ENCODE measurements at places on chromosomes 1 and 21. TPM values are rescaled to one million over a fixed set of nuclear protein-coding genes. Genes with fewer than 3 reads are reported as not detected.
A peak's percentile ranks its signal among the peaks of the same experiment; 100 is the strongest.

Gene OR2G2
- not detected for total RNA-seq

Gene PTGS2
- 0.63 TPM for total RNA-seq

Gene DCST1
- total RNA-seq = 0.43 TPM

Gene GJC2
- 3.4 TPM for total RNA-seq

- no peaks in the 10 kb centered on the region for H3K27me3 ChIP-seq
- no peaks in the 10 kb centered on the region for H3K4me1 ChIP-seq
- no peak overlapping the region for H3K4me3 ChIP-seq
- H3K36me3 ChIP-seq = no peaks in the 10 kb centered on the region
- no peak overlapping the region for H3K27ac ChIP-seq
- no peak for DNase-seq
Observed at GRCh38 chr21:28516991-28517592, 475.6 kb downstream of the LTN1 start.

DNA sequence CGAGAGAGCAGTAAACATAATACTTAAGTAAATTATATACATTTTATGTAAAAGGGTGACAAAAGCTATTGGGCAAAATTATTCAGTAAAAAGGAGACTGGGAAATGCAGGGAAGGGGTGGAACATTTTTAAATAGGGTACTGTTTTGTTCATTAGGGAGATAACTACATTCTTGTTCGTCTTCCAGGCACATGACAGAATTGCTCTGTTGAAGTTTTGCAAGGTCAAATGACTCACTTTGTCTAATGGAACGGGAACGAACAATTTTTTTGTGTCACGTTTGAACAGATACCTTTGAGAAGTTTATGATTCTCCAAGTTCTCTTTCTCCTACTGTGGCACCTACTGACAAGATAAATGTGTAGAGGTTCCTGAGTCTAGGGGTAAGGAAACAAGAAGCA, 382.3 kb upstream of the ZRANB2 start:
- DNase-seq = no peak
- no peak overlapping the region for H3K4me3 ChIP-seq
- H3K4me1 ChIP-seq = no peaks in the 10 kb centered on the region
- H3K27ac ChIP-seq = no peak overlapping the region
- no peaks in the 10 kb centered on the region for H3K27me3 ChIP-seq
- no peaks in the 10 kb centered on the region for H3K36me3 ChIP-seq

DNA sequence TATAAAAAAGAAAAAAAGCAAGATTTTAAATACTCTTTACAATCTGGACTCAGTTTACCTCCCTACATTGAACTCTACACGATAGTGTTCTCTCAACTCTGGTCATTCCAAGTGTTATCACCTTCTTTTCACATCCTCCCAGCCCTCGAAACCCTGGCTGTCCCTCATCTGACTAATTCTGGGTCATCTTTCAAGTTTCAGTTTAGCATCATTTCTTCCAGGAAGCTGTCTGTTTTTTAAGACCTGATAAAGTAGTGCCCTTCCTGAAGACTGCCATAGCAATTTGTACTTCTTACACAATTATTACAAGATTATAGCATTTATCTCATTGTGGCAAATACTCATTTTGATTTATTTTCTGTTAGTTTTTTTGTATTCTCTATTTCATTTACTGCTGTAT, 1.2 kb downstream of the ALG14 start:
- peaks cover 15% of the 10 kb centered on the region for H3K4me1 ChIP-seq
- DNase-seq = no peak
- no peaks in the 10 kb centered on the region for H3K36me3 ChIP-seq
- peak overlapping the region; percentile 38 for H3K27ac ChIP-seq
- H3K4me3 ChIP-seq = peak overlapping the region; percentile 68

DNA sequence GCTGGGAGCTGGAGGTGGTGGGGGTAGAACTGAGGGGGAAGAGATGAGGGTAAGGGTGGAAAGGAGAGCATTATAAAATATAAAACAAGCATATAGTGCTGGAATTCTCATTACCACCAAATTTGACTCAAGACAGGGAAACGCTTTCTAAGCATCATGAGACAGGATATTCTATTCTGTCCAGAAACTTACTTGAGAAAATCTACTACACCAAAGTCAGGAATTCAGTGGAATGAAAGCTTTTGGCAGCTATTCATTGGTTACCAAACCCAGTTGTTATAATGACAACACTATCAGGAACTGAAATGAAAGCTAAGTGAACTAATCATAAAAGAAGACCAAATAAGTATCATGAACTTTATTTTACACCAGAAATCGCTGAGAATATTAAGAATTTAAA, 14.5 kb downstream of the AIDA start:
- H3K4me1 ChIP-seq = no peaks in the 10 kb centered on the region
- peaks cover 6% of the 10 kb centered on the region for H3K36me3 ChIP-seq
- no peak overlapping the region for H3K27ac ChIP-seq
- DNase-seq = no peak
- no peaks in the 10 kb centered on the region for H3K27me3 ChIP-seq

GRCh38 chr1:52798331-52798730, 44.2 kb upstream of the ZYG11A start:
- H3K4me3 ChIP-seq = no peak overlapping the region
- H3K4me1 ChIP-seq = no peaks in the 10 kb centered on the region
- 0 out of 2 replicates have a peak, but pooled peaks cover 4% of the 10 kb centered on the region for H3K36me3 ChIP-seq
- H3K27ac ChIP-seq = no peak overlapping the region

DNA sequence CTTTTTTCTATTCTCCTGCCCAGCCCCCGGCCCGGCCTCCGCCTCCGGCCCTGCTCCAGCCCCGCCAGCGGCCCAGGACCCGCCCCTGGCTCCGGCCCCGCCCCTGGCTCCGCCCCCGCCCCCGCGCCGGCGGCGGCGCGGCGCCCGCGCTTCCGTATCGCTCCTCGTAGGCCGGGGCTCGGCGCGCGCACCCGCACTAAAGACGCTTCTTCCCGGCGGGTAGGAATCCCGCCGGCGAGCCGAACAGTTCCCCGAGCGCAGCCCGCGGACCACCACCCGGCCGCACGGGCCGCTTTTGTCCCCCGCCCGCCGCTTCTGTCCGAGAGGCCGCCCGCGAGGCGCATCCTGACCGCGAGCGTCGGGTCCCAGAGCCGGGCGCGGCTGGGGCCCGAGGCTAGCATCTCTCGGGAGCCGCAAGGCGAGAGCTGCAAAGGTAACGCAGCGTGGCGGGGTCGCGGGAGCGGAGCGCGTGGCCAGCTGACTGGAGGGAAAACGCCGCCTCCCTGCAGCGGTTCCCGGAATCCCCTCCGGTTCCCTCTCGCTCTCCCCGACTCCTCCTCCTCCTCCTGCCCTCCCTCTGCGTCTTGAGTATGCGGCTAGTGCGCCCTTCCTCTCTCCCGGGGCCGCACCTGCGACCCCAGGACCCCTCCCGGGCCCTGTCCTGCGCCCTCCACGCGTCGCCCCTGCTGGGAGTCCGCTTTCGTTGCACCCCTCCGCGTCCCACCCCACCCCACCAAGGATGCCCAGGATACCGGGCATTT, at the start of gene IFNAR2:
TSS of gene IFNAR2 (plus strand) at position 155 of the 761 bp plus-strand sequence. CDS start 11,985 bp downstream, outside the sequence.
- H3K36me3 ChIP-seq = no peaks in the 10 kb centered on the region
- H3K4me3 ChIP-seq = peak within 1 kb of the TSS; percentile 79
- H3K4me1 ChIP-seq = peaks cover 23% of the 10 kb centered on the region
- H3K27ac ChIP-seq = peak within 1 kb of the TSS; percentile 36

DNA sequence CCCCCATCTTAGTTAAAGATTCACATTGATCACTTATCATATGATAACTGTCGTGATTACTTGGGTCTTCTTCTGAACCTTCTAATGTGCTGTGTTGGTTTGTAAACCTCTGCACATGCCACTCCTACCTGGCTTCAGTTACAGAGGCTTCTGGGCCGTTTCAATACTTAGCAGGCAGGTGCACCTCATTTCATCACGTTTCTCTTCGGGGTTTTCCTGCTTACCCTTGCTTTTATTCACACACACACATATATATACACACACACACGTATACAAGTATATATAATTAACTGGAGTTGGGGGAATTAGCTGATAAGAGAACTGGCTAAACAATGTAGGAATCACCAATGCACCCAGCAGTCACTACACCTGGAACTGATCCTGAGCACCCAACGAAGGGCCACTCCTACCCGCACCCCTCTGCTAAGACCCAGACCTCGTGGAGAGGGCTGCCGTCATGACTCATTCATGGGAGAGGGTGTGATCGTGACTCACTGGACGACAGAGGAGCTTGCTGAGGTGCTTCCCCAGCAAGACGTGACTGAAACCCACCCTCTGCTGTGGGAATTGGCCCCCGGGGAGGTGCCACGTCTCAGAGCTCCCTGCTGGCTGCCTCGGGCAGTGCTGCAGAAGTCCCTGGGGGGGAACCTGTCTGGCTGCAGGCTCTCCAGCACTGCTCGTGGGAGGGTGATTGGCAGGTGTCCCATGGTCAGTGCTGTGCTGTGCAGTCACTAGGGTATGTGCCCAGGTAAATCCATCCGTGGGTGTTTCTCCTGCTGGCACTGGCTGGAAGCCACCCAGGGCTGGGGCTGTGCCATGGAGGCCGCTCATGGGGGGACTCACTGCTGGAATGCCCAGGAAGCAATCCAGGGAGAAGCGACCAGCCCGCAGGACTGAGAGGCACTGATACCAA, 166.6 kb downstream of the DYRK1A start:
- H3K36me3 ChIP-seq = no peaks in the 10 kb centered on the region
- peak overlapping the region; percentile 67 for H3K27ac ChIP-seq
- H3K4me1 ChIP-seq = peaks cover 19% of the 10 kb centered on the region

DNA sequence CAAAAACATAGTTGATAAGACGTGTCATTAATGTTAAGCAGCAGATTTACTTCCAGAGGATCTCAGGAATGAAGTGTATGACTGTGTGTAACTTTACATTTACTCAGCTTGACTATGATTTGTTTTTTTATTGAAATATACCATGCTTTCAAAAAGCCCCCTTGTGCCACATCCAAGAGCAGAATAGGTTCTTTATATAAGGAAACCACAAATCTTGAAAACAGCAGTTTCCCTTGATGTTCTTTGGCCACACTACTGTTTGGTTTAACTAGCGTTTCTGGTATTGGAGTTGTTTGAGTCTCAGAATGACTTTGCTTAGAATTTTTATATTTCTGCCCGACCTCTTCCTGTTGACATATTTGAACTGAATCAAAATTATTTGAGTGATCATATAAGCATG, 25.0 kb downstream of the LRRC8C start:
- H3K27me3 ChIP-seq = no peaks in the 10 kb centered on the region
- H3K4me3 ChIP-seq = no peak overlapping the region
- no peak for DNase-seq
- no peaks in the 10 kb centered on the region for H3K4me1 ChIP-seq

- H3K27ac ChIP-seq = no peak overlapping the region
- H3K4me3 ChIP-seq = no peak overlapping the region
- no peaks in the 10 kb centered on the region for H3K36me3 ChIP-seq
- H3K4me1 ChIP-seq = no peaks in the 10 kb centered on the region
- DNase-seq = no peak
- H3K27me3 ChIP-seq = no peaks in the 10 kb centered on the region
Observed at GRCh38 chr1:82752046-82752445, 951.3 kb downstream of the ADGRL2 start.

GRCh38 chr1:118751166-118751565, 237.0 kb downstream of the TBX15 start:
- H3K27me3 ChIP-seq = no peaks in the 10 kb centered on the region
- no peak for DNase-seq
- H3K27ac ChIP-seq = no peak overlapping the region
- no peak overlapping the region for H3K4me3 ChIP-seq
- no peaks in the 10 kb centered on the region for H3K36me3 ChIP-seq

DNA sequence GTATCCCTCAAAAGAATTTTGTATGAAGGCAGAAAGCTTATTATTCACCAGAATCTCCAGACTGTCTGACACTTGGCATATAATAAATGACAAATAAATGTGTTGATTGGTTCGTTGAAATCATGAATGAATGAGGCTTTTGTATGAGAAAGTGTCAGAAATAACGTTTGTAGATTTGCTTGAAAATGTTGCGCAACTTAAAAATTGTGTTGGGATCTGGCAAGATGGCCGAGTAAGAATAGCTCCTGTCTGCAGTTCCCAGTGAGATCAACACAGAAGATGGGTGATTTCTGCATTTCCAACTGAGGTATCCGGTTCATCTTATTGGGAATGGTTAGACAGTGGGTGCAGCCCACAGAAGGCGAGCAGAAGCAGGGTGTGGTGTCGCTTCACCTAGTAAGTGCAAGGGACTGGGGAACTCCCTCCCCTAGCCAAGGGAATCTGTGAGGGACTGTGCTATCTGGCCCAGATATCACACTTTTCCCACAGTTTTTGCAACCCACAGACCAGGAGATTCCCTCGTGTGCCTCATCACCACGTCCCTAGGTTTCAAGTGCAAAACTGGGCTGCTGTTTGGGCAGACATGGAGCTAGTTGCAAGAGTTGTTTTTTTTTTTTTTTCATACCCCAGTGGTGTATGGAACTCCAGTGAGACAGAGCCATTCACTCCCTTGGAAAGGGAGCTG, 759.0 kb downstream of the LTN1 start:
- no peaks in the 10 kb centered on the region for H3K36me3 ChIP-seq
- no peaks in the 10 kb centered on the region for H3K27me3 ChIP-seq
- no peak for DNase-seq
- H3K27ac ChIP-seq = no peak overlapping the region
- H3K4me3 ChIP-seq = no peak overlapping the region
- no peaks in the 10 kb centered on the region for H3K4me1 ChIP-seq

- no peak for DNase-seq
- peak overlapping the region; percentile 20 for H3K27ac ChIP-seq
- no peaks in the 10 kb centered on the region for H3K27me3 ChIP-seq
- peaks cover 14% of the 10 kb centered on the region for H3K4me1 ChIP-seq
- no peak overlapping the region for H3K4me3 ChIP-seq
- peaks cover 7% of the 10 kb centered on the region for H3K36me3 ChIP-seq
Observed at GRCh38 chr1:243799908-243800307, 50.1 kb downstream of the AKT3 start.

DNA sequence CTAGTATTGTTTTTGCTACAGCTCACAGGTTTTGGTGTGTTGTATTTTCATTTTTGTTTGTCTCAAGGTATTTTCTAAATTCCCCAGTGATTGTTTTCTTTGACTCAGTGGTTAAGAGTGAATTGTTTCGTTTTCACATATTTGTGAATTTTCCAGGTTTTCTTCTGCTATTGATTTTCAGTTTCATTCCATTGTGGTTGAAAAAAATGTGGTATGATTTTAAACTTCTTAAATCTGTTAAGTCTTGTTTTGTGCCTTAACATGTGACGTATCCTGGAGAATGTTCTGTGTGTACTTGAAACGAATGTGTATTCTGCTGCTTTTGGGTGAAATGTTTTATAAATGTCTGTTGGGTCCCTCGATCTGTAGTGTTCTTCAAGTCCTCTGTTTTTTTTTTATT, 117.9 kb downstream of the KIF26B start:
- H3K4me1 ChIP-seq = no peaks in the 10 kb centered on the region
- H3K27ac ChIP-seq = no peak overlapping the region
- no peaks in the 10 kb centered on the region for H3K36me3 ChIP-seq
- H3K27me3 ChIP-seq = peaks cover 17% of the 10 kb centered on the region
- DNase-seq = no peak

DNA sequence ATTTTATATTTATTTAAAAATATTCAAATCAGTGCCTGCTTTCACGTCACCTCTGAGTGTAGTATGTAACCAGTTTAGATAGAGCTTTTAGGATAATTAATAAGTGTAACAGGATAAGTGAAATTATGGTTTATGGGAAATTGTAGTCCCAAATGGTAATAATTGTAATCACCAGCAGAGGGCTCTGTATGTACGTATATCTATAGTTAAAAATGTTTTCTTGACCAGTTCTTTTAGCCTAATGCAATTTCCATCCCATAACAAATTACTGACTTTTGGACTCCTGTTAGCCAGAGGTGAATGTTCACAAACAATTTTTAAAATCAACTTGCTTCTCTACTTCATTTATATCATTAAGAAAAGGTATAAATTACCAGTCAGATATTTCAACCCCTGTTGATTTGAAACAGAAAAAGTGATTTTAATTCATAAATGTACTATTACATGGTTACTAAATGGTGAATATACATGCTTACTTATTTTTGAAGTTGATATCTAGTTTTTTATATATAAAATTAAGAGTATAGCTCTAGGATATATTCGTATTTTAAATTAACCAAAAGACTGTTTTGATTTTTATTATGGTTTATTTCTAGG, 25.3 kb downstream of the SLC30A7 start:
- H3K36me3 ChIP-seq = peaks cover 60% of the 10 kb centered on the region
- no peak overlapping the region for H3K27ac ChIP-seq
- no peak for DNase-seq
